ENCODE measurements at places on chromosomes 3 and 15.

DNA sequence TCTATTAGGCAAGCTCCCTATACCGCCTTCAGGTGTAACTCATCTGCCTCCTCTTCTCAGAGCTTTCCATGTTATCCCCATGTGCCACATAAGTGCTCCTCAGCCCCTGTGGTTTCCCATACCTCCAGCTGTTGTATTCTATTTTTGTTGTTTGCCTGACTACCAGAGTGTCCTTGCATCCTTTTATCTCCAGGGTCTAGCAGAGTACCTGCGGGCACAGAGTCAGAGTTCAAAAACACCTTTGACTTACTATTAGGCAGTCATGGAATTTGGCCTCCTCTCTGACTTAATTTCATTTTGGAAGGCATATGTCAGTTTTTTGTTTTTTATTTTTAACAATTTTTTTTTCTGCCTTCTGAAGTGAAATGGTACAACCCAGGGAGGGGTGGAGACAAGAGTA, 7.1 kb downstream of the GPR87 start:
- DNase-seq, result no peak

DNA sequence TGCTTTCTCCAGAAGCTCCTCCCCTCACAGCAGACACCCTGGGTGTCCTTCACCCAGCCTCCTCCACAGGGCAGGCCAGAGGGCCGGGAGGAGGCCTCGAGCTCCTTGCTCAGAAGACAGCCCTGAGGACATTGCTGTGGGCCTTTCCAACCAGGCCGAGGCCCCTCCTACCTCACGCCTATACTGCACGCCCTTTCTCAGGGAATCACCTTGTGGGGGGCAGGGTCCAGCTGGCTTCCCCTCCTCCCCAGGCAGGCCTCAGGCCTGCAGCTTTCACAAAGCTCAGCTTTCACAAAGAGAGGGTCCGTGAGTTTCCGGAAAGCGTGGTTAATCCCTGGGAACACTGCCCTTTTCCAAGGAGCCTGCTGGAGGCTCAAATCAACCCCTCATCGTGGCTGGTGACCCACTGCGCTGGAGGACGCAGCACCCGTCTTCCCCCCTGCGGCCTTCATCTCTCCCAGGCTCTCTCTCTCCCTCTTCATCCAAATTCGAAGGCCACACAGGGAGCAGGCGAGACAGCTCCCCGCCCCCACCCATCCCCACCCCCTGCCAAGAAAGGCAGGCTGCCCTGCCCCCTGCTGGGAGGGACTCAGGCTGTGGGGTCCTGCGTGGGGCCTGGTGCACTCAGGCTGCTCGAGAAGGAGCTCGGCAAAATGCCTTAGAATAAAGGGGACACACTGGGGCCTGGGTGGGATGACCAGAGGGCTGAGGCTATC, 79.4 kb downstream of the OCA2 start:
- no peak for DNase-seq

DNA sequence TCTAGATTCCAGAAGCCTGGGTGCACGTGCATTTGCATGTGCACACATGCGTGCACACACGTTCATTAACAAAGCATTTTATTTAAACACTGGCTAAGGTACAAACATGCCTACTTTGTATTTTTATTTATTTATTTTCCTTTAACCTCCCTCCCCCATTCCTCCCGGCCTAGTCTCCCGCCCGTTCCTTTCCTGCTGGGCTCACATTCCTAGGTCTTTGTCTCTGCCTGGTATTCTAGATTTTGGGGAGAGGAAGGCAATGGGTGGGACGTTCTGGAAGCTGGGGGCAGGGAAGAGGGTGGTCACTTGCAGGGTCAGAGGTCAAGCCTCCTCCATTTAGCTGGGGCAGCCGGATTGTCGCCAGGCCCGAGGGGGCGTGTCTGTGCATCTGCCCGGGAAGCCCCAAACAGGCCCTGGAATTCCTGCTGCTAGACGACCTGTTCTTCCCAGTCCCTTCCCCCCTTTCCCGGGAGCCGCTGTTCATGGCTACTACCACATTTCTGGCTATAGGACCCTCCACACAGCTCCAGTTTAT, 51.8 kb downstream of the TRIM71 start:
- DNase-seq, result no peak

- no peak for DNase-seq
These were observed 891.5 kb downstream of the ROBO2 start for GRCh38 chr3:77931255-77932009.

GRCh38 chr3:188476935-188477334, 323.0 kb downstream of the LPP start:
- no peak for DNase-seq

GRCh38 chr3:154135511-154136173, 14.5 kb downstream of the ARHGEF26 start:
- no peak for DNase-seq

GRCh38 chr3:129627350-129628168, 21.1 kb upstream of the PLXND1 start:
- no peak for DNase-seq

DNA sequence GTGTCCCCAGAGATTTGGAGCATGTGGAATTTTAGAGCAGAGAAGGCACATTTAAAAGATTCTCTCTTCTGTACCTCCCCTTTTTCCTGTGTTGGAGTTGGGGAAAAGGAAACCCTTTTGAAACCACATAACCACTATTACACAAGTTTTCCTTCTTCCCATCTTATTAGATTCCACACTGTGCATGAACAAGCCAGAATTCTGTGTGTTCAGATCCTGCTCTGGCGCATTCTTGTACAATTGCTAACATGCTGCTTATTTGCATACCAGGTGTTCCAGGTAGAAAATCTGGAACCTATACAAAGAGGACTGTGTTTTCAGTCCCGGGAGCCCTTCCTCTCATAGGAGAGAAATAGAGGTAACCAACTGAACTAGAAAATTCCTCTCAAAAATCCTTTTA, 2.6 kb upstream of the CIB2 start:
- DNase-seq, result no peak

- no peak for DNase-seq
These were observed 419.2 kb downstream of the OCA2 start for GRCh38 chr15:27679731-27680471.

DNA sequence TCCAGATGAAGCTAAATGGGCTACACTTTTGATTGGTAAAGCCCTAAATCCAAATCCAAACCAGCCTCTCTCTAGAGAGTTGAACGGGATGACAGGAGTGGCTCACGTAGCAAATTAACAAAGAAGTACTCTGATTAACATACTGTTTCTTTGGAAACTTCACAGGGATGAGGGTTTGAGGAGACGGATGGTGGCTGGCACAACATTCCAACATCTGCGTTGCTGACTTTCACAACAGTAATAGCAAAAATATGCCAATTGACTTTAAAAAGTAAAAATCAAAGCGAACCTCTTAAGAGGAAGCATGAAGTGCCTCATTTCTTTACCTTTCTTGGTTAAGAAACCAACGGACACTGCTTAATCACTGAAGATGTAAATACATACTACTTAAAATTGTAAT, 181.4 kb downstream of the TBL1XR1 start:
- DNase-seq, result no peak

- DNase-seq, result no peak
These were observed 94.1 kb upstream of the TP63 start for GRCh38 chr3:189537135-189537534.
